Activated CD8-positive, alpha-beta memory T cell treated with anti-CD3 and anti-CD28 coated beads for 1 hour (primary cell): ENCODE measurements at places on chromosomes 6 and 20.
A peak's percentile ranks its signal among the peaks of the same experiment; 100 is the strongest.

DNA sequence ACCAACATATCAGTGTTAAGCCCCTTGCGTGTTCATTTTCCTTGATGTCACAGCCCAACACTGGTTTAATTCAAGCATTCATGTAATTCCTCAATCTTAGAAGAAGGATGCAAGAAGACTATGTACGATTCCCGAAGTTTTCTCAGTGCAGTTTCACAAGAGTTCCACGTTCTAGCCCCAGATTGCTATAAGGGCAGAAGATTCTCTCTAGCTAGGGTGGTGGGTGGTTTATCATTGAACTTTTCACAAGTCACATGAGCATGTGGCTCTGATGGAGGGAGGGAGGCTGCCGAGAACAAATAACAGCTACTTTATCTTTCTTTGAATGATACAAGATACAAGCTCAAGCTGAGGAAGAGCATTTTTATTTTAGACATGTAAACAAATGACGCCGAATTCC is 71.9 kb upstream of the NHSL1 start:
- no peak for DNase-seq

GRCh38 chr6:31441365-31442267 is 38.2 kb downstream of the MICA start:
- DNase-seq = peak; percentile 85

DNA sequence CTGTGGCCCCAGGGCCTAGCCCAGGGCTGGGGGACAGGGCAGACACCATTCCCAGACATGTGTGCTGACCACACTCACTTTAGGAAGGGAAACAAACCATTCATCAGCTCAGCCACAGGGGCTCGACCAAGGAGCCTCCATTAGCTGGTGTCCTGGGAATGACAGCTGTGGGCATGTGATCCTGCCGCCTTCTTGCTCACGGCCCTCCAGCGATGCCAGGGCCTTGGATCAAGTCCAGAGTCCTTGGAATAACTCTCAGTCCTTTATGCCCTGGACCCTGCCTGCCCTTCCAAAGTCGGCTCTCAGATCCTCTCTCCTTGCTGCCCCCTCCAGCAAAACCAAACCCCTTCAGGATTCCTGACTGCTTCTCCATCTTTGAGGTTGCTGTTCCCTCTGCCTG is 165.0 kb upstream of the RNF24 start:
- DNase-seq = no peak

GRCh38 chr6:45647341-45648261 is 269.9 kb upstream of the SUPT3H start:
- DNase-seq = no peak

DNA sequence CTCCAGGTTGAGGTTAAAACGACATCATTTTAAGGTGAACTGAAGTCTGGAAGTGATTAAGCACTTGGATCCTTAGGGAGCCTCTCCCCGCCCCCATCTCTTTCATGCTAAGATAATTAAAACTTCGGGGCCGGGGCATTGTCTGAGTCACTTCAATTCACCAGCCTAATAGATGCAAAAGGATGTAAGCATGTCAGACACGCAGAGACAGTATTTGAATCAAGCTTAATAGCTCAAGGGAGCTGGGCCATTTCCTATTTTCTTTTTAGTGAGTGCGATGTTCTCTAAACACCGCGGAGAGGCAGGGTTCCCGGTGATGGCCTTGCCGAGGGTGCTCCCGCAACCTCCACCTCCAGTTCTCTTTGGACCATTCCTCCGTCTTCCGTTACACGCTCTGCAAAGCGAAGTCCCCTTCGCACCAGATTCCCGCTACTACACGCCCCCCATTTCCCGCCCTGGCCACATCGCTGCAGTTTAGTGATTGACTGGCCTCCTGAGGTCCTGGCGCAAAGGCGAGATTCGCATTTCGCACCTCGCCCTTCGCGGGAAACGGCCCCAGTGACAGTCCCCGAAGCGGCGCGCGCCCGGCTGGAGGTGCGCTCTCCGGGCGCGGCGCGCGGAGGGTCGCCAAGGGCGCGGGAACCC is 516 bp upstream of the IRF4 start:
- no peak for DNase-seq

GRCh38 chr6:37239950-37240713 is 17.4 kb upstream of the TBC1D22B start:
- DNase-seq = no peak

GRCh38 chr6:139395891-139396301 is 21.4 kb upstream of the CITED2 start:
- DNase-seq = no peak

DNA sequence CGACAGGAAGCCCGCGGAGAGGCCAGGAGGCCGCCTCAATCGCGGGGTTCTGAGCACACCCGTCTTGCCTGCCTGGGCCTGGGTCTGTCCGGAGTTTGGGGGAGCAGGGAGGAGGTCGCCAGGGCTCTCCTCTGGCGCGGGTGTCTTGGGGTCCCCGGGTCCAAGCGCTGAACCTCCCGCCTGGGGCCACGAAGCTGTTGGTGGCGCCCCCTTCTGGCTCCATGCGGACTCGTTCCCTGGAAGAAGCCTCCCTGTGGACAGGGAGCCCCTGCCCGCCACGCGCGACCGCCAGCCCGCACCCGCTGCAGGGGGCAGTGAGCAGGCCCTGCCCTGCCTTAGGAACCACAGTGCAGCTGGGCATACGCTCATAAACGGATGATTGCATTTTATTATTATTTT is 44.7 kb downstream of the MCUR1 start:
- no peak for DNase-seq

- DNase-seq = no peak
Observed at GRCh38 chr6:108660251-108660650, 99.5 kb downstream of the FOXO3 start.

- DNase-seq = no peak
Observed at GRCh38 chr6:110618591-110619267, 142.3 kb upstream of the SLC22A16 start.

GRCh38 chr20:1997483-1998192 is 3.8 kb upstream of the PDYN start:
- DNase-seq = no peak

- no peak for DNase-seq
Observed at GRCh38 chr20:58697201-58697866, 4.7 kb downstream of the NPEPL1 start.

DNA sequence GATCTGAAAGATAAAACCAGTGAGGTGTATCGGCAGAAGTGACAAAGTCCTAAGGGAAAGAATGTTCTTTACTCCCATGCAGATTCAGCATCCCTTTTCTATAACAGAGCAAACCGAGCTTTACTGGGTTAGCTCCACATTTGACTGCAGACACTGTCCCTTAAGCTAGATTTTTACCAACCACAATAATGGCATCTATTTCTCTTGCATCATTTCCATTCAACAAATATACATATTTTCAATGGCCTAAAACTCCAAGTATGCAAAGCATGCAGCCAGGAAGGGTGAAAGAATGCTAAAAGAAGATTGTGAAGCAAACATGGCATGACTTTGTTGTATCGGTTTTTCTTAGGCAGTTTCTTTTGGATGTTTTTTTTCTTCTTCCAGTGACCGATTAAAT is 255.4 kb downstream of the OGFRL1 start:
- no peak for DNase-seq

DNA sequence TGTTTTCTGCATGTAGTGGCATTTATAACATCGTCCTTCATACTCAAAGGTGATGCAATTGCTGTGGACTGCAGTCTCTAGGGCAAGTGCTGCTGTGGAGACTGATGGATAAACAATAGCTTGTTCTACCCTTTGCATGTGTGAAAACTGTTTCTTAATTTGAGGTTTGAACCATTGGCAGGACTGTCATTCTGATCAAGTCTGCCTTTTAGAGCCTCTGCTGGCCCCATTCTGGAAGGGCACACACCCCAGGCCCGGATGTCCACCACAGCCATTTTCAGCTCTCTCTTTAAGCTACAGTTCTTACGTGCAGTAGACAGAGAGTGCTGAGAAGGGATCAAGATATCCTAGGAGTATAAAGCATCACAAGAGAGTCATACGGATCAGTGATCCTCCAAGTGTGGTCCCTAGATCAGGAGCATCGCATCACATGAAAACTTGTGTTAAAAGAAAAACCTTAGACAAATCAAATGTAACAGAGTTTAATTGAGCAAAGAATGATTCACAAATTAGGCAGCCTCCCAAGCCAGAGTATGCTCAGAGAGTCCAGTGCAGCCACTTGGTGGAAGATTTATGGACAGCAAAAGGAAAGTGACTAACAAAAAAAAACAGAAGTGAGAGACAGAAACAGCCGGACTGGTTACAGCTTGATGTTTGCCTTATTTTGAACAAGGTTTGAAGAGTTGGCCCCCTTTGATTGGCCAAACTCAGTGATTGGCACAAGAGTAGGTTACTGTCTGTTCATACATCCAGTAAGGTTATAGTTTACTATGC is 52.0 kb downstream of the FRK start:
- no peak for DNase-seq

- DNase-seq = no peak
Observed at GRCh38 chr6:723540-723939, 30.6 kb upstream of the EXOC2 start.

- DNase-seq = no peak
Observed at GRCh38 chr20:33105316-33105924, 26.0 kb downstream of the BPIFB4 start.

DNA sequence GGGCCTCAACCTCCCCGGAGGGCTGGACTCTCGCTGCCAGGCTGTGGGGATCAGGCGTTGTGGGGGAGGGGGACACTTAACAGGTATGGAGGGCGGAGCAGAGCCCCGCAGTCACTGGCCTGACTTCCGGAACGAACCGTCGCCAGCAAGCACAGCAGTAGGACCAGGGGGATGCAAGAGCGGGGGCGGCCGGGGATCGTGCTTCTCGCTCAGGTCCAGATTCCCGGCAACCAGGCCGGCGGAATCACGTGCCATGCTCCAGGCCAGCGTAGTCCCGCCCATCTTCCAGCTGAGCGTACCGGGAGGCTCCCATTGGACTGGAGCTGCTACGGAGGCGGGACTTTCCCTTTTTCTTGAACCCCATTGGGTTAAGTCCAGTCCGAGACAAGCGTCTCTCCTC is 10.0 kb upstream of the POU5F1 start:
- no peak for DNase-seq

- no peak for DNase-seq
Observed at GRCh38 chr20:32189691-32190615, 17.6 kb downstream of the PLAGL2 start.

DNA sequence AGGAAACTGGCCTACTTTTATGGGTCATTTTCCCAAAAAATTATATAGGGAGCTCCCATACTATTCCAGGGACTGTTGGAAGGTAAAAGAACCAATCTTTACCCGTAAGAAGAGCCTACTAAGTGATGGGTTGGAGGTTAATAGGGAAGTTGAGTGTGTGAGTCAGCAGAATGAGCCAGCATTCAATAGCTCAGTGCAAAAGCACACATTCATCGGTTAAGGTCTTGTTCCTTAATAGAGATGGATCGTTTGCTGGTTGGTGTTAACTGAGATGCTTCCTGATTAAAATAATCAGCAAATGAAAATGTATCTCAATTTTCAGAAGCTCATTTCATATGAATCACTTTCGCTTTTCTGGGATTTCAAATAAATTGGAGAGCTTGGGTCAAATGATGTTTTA is 115.3 kb upstream of the MRPS10 start:
- DNase-seq = no peak

DNA sequence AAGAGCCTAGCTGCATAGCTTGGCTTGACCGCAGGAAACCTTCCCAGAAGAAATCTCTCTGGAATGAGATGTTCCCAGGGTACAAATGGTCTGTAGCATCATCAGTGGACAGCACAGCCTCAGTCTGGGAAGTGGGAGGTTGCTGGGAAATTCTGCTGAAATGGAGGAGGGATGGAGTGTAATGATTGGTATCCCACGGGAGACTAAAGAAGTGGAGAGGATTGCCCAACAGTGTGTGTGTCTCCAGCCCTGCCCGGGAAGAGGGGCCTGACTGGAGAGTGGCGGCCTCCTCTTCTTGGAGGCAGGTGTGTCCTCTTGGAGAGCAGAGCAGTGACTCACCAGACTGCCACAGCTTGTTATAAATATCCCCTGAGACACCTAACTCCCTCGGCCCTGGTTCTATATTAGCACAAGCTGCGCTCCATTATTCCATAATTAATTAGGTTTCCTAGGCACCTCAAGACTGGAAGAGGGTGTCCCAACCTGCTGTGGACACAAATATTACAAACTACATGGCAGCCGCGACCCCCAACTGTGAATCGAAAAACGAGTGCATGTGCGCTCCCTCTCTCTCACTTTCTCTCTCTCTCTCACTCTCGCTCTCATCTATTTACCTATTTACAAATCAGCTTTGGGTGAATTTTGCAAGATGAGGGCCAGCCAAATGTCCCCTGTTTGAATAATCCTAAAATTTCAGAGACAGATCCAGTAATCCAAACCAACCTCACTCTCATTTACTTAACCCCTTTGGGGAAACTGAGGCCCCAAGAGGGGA is 68.8 kb downstream of the FGD2 start:
- DNase-seq = no peak

GRCh38 chr6:18509871-18510643 is 122.9 kb downstream of the RNF144B start:
- no peak for DNase-seq

- no peak for DNase-seq
Observed at GRCh38 chr6:148144917-148145521, 197.6 kb upstream of the SASH1 start.

GRCh38 chr20:61803416-61803914 is 262.2 kb downstream of the TAF4 start:
- DNase-seq = no peak

DNA sequence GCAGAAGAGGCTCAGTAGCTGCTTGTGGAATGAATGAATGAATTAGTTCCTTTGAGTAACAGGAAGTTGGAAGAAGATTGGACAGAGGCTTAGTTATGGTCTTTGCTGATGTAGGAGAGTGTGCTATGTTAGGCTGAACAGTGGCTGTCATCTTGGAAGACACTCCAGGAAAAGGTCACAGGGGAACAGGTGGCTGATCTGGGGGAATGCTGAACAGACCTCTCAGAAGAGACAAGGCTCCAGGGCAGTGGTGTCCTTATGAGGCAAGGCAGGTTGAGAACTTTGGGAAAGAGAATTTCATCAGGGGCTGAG is 62.3 kb downstream of the UTRN start:
- no peak for DNase-seq

DNA sequence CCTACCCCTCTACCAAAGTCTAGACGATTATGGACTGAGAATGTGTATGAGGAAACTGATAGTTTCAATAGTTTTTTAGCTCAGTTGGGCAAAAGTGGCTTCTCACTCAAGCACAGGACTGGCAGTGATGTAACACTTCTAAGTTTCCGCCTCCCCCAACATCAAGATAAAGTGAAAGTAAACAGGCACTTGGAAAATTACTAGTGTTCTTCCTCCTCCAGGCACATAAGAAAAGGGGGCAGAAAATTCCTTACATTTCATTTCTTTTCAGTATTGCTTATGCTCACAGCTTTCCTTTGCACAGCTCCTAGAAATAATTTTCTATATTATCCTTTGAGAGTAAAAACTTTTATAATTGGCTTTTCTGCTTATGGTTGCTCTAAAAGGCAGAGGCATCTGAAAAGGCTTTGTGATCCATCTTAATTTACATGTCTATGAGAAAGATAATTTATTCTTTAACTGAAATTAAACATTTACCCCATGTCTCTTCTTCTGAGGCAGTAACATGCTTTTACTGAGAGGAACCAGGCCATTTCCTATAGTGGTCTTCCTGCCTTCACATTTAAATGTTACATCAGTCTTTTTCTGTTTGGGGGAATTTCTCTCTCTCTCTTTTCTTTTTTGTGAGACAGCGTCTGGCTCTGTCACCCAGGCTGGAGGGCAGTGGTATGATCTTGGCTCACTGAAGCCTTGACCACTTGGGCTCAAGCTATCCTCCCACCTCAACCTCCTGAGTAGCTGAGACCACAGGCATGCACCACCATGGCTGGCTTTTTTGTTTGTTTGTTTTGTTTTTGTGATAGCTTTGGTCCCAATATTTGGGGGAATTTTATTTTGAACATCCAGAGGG is 65.0 kb upstream of the EEF1A1 start:
- no peak for DNase-seq

GRCh38 chr20:33370291-33370690 is 31.0 kb downstream of the CDK5RAP1 start:
- peak; percentile 27 for DNase-seq
